NB4 (cell line): ENCODE measurements at places on chromosomes 11 and 22.

DNA sequence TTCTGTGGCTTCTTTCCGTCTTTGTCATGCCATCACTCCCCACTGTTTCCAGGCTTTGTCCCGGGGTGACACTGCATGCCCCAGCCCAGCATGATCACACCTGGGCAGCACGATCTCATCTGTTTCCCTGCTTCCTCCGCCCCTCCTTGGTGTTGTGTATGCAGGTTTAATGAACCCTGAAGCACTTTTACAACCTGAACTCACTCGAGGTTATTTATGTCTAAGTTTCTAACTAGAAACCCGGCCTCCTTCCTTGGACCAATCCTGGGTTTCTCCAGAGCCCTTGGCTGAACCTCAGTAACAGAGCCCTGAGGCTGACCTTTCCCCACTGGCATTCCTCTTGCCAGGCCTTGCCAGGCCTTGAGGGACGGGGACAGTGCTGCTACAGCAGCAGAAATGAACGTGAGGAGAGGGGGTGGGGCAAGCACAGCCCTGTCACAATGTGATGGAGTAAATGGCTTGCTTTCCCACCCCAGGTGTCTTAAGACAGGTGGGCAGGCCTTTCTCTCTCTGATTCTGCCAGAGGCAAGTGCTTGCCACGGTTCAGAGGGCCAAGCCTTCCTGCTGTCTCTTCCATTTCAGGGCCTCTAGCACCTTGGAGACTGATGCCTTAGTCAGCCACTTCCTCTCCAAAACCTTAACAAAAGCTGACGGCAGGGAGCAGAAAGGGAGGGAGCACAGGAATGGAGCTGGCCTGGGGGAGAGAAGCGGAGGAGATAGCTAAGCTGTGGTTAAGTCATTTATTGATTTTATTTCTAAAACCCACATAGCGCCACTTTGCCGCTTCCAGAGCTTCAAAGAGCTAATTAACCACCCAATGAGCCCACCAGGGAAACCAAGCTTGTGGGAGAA is 3.1 kb upstream of the PYGM start:
- peak; percentile 76 for DNase-seq

DNA sequence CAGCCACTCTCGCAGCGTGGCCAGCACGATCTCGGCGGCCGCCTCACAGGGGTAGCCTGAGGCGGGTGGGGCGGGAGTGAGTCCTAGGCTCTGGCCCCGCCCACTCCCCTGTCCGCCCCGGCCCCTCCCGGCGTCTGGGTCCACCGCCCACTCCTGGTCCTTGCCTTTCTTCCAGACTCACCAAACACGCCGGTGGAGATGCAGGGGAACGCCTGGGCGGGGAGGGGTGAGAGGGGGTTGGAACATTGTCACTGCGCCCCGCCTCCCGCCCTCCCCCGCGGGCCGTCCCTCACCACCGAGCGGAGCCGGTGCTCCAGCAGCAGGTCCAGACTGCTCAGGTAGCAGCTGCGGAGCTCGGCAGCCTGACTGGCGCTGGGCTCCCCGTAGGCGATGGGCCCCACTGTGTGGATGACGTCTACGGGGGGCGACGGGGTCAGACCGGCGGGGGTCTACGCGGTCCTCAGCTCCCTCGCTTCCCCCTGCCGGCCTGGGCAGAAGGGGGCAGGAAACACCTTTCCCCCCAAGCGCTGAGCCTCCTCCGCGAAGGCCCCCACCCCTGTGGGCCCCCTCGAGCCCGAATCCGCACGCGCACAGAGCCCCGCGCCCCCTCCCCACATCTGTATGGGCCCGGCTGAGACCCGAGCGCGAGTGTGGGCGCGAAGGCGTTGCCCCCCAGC is 13.2 kb downstream of the OTUB1 start:
- DNase-seq: no peak

- DNase-seq: no peak
These were observed 30.3 kb downstream of the SAMM50 start for GRCh38 chr22:43985532-43985931.

DNA sequence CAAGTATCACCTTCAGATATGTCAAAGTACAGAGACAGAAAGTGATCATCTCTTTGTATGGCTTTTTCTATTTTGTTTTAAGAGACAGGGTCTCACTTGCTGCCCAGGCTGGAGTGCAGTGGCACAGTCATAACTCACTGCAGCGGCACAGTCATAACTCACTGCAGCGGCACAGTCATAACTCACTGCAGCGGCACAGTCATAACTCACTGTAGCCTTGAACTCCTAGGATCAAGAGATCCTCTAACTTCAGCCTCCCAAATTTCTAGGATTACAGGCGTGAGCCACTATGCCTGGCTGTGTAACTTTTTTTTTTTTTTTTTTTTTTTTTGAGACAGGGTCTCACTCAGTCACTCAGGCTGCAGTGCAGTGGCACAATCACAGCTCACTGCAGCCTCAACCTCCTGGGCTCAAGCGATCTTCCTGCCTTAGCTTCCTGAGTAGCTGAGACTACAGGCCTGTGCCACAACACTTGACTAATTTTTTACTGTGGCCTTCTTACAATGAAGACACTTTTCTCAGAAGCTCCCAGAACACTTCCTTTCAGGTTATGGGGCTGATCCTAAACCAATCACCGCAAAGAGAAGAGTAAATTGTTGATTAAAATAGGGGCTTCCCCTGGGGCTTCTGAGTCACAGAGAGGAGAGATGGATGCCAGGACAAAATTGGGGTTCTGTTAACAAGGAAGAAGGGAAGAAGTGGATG is 9.0 kb upstream of the HIKESHI start:
- DNase-seq: no peak

GRCh38 chr22:28759861-28760560 is 12.5 kb upstream of the CCDC117 start:
- no peak for DNase-seq

DNA sequence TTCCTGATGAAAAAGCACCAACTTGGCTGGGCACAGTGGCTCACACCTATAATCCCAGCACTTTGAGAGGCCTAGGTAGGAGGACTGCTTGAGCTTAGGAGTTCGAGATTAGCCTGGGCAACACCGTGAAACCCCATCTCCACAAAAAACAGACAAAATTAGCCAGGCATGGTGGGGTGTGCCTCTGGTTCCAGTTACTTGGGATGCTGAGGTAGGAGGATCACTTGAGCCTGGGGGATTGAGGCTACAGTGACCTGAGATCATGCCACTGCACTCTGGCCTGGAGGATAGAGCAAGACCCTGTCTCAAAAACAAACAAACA is 3.0 kb downstream of the HPS4 start:
- DNase-seq: no peak

DNA sequence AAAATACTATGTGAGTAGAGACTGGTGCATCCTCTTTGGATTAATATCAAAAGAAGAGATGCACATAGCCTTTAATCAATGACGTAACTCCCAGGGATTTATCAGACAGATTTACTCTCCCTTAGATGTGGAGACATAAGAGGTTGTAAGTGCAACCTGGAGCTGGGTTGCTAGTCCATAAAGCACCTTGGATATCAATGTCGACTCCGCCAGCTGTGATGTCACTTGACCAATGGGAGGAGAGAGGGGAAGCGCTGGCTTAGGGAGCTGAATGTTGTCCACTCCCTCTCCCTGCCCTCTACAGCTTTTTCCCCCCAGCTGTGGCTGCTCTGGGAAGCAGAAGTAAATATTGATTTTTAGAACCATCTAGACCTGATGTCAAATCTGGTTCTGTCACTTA is 28.9 kb upstream of the TMEM86A start:
- DNase-seq: no peak

- no peak for DNase-seq
These were observed 48.5 kb downstream of the PITPNB start for GRCh38 chr22:27870234-27871191.

DNA sequence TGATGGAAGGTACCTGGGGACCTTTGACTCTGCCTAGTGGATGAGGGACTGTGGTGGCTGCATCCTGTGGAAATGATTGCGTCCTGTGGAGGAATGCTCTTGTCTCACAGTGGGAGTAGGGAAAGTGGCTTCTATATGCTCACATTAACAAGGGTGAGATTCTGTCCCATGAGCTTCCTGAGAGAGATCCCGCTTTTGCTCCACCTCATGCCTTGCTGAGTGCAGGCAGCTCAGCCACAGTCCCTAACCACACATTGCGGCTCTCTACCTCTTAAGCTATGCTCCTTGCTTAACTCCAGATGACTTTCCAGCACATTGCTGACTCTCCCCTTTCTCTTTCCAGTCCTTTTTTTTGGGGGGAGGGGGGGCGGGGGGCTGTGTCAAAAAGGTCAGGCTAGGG is 45.0 kb downstream of the TEAD1 start:
- DNase-seq: no peak

DNA sequence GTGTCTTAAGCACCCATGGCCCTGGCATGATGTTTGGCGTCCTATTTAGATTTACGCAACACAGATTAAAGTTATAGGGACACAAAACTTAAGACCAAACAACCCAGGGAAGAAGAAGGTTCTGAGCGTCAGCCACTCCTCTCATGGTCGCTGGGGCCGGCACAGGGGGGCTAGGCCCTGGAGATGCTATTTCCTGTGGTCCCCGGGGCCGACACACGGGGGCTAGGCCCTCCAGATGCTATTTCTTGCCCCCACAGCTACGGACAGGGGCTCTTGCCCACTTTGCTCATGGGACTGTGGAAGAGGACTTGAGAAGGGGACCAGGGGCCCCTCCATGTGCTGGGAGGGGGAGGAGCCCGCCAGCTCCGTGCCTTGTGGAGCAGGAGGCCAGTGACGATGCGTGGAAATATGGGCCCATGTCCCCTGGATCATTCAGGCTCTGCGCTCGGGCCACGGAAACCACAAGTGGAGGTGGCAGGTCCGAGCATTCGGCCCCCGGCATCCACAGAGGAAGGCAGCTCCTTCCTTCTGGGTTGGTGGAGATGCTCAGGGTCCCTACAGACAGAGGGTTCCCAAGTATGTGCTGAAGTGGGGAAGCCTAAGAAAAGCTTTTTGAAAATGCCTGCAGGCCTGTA is 711.1 kb downstream of the BRD1 start:
- no peak for DNase-seq

DNA sequence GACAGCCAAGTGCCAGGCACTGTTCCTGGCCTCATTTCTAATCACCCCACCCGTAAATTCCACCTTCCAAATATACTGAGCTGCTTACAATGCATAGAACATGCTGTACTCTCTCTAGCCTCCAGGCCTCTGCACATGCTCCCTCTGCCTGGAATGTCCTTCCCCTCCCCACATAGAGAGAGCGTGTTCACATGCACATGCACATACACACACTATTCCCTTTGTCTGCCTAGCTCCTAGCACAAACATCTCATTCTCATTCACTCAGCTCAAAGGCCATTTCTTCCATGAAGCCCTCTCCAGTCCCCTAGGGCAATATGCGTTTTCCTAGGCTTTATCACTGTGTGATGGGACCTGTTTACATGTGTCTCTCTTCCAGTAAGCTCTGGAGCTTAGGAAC is 144.6 kb downstream of the WT1 start:
- no peak for DNase-seq

- DNase-seq: no peak
These were observed 123.2 kb upstream of the LDLRAD3 start for GRCh38 chr11:35820614-35821013.

- no peak for DNase-seq
These were observed 62.2 kb downstream of the SERGEF start for GRCh38 chr11:17950644-17951043.

DNA sequence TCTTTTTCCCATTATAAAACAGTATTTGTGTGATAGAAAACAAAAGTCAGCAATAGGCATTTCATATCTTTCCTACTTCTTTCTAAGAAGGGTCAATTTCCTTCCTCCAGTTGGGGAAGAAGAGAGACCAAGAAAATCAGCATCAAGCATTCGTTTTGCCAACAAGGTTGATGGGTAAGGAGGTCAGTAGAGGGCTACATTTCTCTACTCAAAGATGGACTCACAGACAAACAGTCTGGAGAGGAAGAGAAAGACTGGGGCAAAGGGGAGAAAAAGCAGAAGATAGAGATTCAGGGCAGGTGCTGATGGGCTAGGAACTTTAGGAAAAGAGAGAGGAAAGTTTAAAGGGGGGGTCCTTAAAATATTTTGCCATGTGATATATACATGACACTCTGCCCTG is 8.6 kb upstream of the MTNR1B start:
- no peak for DNase-seq

DNA sequence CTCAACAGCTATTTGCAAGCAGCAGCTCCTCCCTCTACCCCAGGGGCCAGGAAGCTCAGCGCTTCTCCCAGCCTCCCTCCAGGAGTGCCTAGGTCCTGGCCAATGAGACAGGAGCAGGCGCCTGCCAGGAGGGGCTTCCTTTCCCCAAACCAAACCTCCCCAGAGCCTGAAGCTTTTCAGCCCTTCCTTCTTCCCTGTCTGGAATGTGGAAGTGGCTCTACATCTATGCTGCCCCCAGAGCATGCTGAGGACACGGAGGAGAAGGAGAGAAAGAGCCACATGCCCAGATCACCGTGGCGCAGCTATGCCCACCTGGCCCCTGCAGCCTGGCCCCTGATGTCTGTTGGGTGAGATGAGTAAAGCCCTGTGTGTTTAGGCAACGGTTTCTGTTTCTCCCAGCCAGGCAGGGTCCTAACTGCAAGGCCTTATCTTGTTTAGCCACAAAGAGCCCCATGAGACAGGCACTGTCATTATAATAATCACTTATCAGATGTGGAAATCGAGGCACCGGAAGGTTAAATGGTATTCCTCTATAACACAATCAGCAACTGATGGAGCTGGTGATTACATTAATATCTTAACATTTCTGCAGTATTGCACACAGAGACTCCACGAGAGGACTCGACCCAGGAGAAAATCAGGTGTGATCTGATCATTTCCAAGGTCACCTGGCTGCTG is 315.8 kb downstream of the CTTN start:
- peak; percentile 63 for DNase-seq

DNA sequence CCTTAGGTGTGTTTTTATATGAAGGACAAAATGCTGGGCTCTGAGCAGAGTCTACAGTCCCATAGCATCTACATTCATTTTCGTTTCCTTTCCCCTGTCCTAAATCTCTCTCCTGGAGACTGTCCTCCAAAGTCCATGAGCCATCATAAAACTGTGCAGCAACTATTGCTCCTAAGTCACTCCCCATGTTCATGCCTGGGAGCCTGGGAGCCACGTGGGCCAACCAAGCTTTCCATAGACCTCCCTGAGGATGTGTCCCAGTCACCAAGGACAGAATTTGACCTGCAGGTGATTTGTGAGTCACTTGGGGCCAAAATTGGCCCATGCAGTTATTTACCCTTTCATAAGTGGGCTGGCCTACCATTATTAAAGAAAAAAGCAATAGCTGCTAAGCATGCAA is 28.7 kb downstream of the EHF start:
- no peak for DNase-seq
